ENCODE measurements at places on chromosomes 7 and 10.

GRCh38 chr10:30018496-30018895, 40.9 kb downstream of the JCAD start:
- no peak for DNase-seq

- no peak for DNase-seq
Measured at GRCh38 chr7:37018954-37019353, 294.7 kb upstream of the AOAH start.

GRCh38 chr10:79326361-79327089, 20.7 kb upstream of the PPIF start:
- no peak for DNase-seq

GRCh38 chr7:876972-877311, 588 bp downstream of the GET4 start:
- no peak for DNase-seq

DNA sequence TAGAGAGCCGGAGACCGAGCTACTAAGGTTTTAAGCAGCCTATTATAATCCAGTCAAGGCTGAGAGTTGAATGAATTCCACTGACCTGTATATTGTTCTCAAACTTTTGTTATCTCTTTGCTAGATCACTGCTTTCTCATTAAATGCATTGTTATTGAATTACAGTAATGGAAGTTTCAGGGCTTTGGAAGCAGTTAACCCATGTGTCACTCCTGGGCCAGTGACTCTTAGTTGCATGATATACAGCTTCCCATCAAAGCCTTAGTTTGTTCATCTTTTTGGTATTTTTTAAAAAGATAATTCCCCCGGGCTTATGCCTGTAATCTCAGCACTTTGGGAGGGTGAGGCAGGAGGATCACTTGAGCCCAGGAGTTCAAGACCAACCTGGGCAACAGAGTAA, 55.4 kb upstream of the KIAA1217 start:
- no peak for DNase-seq

All from activated naive CD4-positive, alpha-beta T cell (primary cell).